ENCODE measurements at places on chromosomes 4 and X.
A peak's percentile ranks its signal among the peaks of the same experiment; 100 is the strongest.

- DNase-seq = peak; percentile 79
These were observed 783 bp downstream of the RBPJ start for GRCh38 chr4:26321373-26322221.

- DNase-seq = no peak
These were observed 183.6 kb downstream of the MGST2 start for GRCh38 chr4:139849219-139849618.

DNA sequence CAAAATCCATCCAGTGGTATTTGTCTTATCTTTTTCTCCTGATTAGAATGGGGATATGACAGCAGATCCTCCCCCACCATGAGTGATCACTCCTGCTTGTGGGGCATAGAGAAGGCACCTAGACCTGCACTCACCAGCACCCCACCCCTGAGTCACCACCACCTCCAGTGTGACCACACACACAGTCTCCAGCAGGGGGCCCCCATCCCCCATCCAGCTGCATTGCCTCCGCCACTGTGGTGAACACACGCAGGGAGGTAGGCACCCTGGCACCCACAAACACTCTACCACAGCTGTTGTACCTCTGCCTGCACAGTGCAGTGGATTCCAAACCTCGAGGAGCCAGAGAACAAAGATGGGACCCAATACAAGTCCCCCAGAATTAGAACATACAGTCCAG, 9.0 kb upstream of the MAGEA8 start:
- DNase-seq = no peak

GRCh38 chr4:68176904-68177303, 47.2 kb upstream of the TMPRSS11F start:
- DNase-seq = no peak

DNA sequence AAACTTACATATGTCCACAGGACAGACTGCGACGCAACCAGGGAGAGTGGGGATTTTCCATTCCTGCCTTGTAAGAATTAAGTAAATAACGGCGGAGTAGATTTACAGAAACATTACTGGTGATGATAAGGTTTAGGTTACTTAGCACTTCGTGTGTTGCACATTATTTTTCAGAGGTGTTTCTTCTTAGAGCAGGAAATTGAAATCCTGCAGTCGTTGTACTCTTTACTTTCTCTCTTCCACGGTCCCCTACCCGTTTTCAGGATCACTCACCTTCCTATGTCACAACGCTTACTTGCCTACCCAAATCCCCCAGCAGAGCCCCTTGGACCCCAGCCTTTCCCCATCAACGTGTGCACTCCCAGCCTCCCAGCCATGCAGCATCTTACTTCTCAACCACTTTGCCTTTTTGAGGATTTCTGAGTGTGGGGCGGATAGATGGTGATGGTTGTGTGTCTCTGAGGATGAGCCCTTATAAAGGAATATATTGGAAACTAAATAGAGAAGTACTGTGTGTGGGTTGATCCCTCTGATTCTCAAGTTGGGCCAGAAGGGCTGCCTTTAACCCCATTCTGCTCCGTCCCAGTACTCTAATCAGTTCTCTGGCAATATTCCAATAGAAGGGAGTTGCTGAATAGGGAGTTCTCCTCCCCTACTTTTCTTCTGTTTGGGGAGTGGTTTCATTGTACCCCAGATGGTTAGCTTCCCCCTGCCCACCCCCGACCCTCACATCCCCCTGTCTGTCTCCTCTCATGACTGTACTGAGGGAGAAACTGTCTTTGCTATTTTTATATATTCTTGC, 1.6 kb downstream of the MID2 start:
- no peak for DNase-seq

DNA sequence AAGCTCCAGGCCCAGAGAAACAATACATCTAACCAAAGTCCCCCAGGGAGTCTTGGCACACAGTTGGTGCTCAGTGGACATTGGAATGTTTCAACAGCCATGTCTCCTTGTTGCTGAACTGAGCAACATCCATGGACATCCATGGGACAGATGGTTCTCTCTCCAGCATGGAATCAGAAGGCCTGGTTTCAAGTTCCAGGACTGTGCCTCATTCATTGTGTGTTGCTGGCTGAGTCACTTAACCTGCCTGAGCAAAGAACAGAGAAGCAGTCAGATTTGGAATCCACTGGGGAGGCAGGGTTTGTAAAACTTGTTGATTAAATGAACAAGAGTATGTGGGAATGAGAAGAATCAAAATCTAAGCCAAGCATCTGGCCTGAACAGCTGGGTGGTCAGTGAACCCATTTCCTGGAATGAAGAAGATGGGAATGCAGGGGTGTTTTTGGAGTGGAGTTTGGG, 147.9 kb downstream of the CHIC2 start:
- no peak for DNase-seq

GRCh38 chr4:157558016-157558415, 337.5 kb downstream of the GRIA2 start:
- no peak for DNase-seq

- DNase-seq = no peak
These were observed 299.9 kb downstream of the ASMT start for GRCh38 chrX:1914606-1915365.

DNA sequence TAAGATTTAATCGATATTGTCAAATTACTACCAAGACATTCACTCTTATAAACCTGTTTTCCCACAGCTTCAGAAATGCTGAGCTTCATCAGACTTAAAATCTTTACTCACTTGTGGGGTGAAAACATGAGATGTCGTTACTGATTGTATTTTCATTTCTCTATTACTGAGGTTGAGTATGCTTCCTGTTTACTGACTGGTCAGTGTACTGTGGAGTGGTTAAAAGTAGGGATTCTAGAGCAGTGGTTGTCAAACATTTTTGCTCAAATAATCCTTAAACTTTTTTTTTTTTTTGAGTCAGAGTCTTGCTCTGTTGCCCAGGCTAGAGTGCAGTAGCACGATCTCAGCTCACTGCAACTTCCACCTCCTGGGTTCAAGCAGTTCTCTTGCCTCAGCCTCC, 50.3 kb downstream of the NSUN7 start:
- no peak for DNase-seq

DNA sequence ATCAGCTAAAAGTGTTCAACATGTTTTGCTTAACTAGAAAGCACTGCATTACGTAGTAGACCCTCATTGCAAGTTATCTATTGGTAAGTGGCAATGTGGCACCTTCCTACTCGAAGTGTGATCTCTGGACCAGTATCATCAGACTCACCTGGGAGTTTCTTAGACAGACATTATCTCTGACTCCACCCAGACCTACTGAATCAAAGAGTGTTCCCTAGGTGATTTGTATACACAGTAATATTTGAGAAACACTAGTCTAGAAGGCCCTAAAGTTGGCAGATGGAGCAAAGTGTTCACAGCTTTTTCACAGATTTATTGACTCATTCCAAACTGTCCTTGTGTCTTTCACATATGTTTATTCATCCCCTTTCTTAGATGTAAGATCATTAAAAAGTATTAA, 35.7 kb downstream of the SHROOM4 start:
- DNase-seq = no peak

DNA sequence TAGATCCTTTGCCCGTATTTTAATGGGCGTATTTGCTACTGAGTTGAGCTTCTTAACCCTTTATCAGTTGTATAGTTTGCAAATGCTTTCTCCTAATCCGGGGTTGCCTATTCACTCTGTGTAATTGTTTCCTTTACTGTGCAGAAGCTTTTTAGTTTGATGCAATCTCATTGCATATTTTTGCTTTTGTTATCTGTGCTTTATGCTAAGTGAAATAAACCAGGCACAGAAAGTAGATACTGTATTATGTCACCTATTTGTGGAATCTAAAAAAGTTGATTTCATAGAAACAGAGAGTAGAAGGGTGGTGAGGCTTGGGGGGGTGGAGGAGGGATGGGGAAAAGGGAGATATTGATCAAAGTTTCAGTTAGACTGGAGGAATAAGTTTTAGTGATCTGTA, 17.7 kb downstream of the OGT start:
- DNase-seq = no peak

DNA sequence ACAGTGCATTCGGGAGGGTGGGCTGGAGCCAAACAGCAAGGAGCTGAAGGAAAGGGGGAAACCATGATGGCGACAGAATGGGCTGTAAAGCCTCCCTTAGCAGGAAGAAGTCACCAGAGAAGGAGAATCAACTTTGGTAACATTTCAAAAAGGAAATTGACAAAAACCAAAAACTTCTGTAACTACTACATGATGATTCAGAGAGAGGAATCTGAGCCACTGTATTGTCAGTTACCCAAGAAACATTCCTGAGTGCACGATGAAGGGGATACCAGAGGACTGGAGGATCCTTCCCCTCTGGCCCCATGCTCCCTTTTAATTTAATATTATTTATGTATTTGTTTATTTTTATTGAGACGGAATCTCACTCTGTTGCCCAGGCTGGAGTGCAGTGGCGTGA, 26.3 kb downstream of the PDHA1 start:
- DNase-seq = no peak

DNA sequence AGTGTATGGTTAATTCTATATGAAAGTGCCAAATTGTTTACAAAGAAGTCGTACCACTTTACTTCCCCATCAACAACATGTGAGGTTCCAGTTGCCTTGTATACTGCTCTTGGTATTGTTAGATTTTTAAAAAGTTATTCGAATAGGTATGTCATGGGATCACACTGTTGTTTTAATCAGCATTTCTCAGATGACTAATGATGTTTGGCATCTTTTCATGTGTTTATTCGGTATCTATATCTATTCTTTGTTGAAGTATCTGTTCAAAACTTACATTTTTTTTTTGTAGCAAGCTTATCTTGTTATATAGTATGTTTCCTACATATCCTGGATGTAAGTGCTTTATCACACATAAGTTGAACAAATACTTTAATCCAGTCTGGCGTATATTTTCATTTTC, 99.4 kb upstream of the MAB21L2 start:
- no peak for DNase-seq

GRCh38 chrX:727738-728621, 97.4 kb downstream of the SHOX start:
- DNase-seq = no peak

DNA sequence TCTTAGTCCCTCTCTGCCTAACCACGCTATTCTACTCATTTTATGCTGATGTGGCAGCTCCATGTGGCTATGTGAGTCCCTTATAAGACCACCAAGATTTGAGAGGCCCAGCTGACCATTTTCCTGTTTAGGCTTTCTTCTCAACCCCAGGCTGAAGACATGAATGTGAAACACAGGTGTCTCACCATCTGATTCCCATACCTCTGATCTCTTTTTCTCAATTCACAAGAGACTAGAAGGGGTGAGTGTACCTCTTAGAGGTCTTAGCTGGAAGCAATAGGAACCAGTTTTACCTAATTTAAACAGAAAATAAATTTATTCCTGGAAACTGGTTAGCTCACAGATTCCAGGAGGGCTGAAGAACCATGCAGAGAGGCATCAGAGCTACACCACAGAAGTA, 276.5 kb upstream of the FMR1 start:
- no peak for DNase-seq

- no peak for DNase-seq
These were observed 4.7 kb downstream of the RIPPLY1 start for GRCh38 chrX:106898462-106898861.

DNA sequence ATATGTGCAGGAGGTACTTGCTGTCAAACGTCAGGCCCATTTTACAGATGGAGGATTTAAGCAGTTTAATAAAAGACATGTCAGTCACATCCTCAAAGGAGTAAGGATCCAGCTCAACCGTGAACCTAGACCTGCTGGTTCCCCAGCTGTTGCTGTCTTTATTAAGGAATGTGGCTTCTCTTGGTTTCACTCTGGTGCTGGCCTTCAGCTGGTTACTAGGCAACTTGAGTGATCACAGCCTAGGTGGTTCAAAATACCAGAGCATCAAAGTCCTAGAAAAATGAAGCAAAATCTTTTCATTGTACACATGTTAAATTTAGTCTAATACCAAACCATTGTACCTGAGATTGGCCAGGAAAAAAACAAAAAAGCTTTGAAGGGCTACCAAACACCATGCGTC, 32.7 kb upstream of the GLRA2 start:
- DNase-seq = no peak
